ENCODE measurements at places on chromosomes 4 and X. TPM values are rescaled to one million over a fixed set of nuclear protein-coding genes. Genes with fewer than 3 reads are reported as not detected.

Gene CT45A10
- 0.29 TPM for total RNA-seq

Gene GAGE2A
- not detected for total RNA-seq

Gene ITM2A
- total RNA-seq = 0.38 TPM

Gene TEX13D
- not detected for total RNA-seq

Gene IL3RA
- 0.31 TPM for total RNA-seq
